GOT3 (cell line): ENCODE measurements at places on chromosomes 7 and 10.

DNA sequence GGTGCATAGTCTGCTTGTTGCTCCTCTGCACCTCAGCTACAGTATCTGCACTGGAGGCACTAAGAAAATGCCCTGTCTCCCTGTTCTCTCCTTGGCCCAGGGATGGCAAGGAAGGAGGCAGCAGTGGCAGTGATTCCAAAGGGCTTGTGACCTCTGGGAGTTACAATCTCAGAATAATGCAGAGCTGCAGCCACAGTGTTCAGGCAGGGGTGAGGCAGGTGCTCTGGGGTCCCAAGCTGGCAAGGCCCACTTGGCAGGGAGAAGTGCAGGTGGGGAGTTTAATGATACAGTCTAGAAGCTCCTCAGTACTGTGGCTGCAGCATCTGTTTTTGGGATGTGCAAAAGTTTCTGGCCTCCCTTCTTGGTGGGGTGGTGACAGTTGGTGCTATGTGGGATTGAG is 456.4 kb downstream of the CCSER2 start:
- no peak for DNase-seq

DNA sequence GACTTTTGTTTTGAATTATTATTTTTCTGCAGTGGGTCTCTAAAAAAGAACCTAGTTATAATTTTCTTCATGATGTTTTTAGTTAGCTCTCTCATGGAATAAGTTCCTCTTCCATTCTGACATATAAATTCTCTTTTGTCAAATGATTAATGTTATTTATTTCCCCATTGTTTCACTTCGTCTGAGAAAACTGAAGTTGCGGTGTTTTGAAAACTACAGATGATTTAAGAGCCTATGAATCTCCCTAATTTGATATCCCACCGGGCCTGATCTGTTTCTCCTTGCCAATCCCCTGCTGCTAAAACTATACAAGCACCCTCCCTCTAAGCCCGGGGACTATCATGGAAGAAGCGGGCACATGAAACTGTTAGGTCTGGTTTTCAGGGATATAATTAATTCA is 41.4 kb downstream of the HTR7 start:
- no peak for DNase-seq

DNA sequence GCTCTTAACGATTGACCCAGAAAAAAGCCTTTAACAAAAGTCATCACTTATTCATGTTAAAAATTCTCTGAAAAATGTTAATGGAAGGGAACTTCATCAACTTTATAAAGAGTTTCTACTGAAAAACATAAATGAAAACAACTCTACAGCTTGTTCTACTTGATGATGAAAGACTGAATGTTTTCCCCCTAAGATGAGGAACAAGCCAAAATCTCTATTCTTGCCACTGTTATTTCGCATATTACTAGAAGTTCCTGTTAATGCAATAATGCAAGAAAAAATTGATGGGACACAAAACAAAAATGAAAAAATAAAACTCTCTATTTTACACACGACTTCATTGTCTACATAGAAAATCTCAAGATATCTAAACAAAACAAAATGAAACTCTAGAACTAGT is 249.8 kb upstream of the AKR1E2 start:
- DNase-seq: no peak

DNA sequence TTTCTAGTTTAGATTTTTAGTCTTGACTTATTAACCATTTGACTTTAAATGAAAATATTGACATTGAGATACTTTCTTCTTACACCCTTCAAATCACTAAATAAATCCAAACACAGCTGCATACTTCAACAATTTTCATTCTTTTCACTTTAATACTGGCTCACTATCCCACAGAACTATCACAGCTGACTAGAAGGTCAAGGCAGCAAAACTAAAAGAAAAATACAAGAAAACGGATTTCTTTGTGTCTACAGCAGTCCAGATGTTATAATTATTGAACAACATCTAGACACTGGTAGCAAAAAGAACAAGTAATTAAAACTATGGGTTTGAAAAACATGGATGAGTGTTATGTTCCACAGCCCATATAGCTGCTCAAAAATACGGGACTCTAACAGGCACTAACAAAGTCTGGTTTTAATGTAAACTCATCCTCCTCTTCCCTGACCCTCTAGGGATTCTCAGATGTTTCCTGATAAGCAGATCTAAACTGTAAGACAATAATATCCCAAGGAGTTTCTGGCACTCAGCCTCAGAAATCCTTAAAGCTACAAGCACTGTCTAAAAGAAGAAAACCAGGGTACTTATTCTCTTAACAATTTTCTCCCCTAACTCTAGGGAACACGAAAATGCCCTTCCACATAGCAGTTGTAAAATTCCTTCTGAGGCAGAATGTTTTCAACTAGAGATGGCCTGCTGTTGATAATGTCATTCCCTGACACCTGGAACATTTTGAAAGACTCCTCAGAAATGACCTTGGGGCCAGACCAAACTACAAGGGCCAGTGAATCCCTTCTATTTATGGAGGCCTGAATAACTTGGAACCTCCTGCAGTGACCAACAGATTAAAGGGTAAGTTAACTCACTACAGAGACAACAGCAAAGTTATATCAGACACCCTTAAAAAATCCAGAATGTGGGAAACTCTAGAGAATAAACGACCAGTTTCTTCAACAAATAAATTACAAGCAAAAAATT is 12.8 kb downstream of the DNMBP start:
- no peak for DNase-seq

- DNase-seq: no peak
Observed at GRCh38 chr10:86598151-86598550, 56.2 kb upstream of the OPN4 start.

DNA sequence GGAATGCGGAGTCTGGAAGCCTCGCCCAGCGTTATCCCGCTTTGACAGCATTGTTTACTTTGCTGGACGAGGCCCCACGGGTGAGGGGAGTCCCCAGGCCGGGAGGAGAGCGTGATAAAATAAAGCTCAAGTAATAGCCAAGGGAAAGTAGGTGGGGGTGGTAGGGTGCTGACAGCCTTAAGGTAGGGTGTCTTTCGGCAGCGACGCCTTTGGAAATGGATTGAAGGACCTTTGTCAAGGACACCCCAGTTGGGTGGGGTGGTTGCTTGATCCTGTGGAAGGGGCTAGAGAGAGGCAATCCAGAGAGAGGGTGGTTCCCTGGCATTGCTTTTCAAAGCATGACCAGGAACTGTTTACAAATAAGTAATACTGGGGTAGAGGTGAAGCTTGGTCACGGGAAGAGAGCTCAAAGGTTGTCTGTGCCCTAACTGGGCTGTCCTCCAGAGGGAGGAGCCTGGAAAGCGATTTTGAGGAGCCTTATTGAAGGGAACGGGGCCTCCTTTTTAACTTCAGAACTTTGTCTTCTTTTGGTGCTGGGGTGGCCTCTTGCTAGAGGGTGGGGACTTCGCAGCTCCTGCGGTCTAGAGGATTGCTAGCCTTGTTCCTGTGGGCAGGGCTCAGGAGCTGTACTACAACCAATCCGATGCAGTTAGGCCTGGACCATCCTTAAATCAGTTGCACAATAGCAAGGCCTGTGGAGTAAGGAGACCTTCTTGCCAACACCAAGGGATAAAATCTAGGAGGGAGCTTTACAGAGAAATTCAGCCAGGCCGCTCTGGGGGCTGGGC is 1.3 kb downstream of the EIF4EBP2 start:
- DNase-seq: peak; percentile 28

GRCh38 chr7:28017372-28017771 is 163.2 kb downstream of the JAZF1 start:
- DNase-seq: no peak

DNA sequence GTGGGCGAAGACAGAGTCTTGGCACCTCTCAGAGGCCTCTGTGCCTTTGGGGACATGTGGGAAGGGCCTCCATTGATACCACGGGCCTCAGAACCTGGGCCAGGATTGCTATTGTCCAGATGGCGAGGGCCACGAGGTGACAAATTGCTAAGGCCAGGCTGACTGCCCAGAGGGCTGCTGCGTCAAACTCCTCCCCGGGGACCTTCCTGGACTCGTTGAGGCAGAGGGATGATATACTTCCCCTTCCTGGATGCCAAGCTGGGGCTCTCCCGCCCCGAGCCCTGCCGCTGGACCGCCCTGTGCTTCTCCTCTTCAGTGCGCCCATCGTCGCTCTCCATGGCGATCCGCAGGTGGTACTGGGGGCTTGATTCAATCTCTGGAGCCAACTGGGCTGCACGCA is 58.9 kb downstream of the LRRC72 start:
- no peak for DNase-seq

DNA sequence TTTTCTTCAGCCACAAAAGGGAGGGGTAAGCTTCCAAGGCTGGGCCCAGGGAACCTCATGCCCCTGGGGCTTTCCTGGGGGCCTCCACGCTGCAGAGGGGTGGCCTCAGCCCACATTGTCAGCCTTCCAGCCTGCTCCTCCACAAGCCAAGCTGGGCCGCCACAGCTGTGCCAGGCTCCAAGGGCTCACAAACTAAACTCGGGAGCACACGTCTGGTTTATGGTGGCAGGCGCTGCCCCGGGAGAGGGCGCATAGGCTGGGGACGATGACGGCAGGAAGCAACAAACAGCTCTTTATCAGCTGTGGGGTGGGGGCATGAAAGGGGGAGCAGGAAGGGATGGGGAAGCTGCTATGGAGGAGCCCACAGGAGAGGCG is 6.3 kb upstream of the CDH23 start:
- no peak for DNase-seq

GRCh38 chr10:17181751-17182150 is 19.7 kb downstream of the TRDMT1 start:
- no peak for DNase-seq

- no peak for DNase-seq
Observed at GRCh38 chr7:72538856-72539255, 126.7 kb upstream of the CALN1 start.

DNA sequence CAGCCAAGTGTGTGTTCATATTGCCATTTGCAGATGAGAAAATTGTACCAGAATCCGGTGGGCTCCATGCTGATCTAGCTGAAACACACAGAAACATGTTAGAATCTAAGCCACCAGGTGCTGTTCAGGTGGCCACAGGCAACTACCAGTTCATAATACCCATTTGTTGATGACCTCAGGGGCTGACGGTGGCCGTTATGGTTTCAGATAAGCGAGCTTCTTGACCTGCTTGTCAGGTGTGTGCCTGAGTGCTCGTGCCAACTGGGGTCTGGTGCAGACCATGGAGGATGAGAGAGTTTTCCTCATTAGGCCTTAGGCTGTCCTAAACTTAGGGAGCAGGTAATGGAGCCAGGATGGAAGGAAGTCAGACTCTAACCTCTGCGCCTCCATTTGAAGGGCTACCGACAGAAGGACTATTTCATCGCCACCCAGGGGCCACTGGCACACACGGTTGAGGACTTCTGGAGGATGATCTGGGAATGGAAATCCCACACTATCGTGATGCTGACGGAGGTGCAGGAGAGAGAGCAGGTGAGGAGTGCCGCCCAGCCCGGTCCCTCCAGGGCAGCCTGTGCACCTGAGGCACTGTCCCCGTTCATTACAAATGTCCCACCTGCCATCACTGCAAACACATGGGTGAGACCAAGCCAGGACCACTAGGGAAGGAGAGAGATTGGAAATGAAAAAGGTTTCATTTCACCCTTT is 53.1 kb downstream of the MKI67 start:
- DNase-seq: no peak

DNA sequence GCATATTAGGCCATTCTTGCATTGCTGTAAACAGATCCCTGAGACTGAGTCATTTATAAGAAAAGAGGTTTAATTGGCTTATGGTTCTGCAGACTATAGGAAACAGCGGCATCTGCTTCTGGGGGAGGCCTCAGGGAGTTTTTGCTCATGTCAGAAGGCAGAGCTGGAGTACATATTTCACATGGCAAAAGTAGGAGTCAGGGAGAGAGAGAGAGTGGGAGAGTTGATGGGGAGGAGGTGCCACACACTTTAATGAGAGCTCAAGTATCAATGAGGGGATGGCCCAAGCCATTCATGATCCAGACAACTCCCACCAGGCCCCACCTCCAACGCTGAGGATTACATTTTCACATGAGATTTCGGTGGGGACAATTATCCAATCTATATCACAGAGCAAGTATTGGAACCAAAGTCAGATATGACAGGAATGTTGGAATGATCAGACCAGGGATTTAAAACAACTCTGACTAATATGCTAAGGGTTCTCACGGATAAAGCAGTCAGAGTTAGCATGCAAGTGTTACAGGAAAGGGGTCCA is 795.3 kb upstream of the CELF2 start:
- DNase-seq: no peak

DNA sequence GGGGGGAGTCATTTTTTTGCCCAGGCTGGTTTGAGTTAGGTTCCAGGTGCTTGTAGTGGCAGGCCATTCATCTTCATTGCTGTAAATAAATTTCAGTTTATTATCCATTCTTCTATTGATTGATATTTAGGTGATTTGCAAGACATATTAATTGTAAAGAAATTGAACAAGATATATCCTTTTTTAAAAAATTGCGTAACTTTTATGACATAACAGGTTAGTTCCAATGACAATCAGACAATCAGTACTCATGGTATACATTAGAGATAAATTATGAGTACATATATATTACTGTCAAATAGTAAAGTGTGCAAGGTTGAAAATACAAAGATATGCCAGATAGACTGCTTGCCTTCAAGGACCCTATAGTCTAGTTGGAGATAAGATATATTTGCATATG is 92.2 kb upstream of the GLCCI1 start:
- no peak for DNase-seq

DNA sequence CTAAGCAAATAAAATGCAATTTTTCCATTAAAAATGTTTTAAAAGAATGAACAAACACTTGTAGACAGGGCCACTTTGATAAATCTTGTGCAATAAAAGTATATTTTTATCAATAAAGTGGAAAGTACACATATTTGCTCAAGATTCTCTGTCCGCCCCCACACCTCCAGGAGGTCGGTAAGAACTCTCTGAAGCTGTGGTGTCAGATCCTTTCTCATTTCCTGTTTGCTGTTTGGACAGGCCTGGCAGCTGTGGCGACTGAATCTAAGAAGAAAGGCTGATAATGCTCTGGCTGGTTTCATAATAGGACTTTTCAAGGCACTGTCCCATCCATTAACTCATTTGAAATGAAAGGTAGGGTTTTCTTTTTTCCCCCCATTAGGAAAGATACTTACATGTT is 15.3 kb upstream of the ASB4 start:
- DNase-seq: no peak

- DNase-seq: peak; percentile 51
Observed at GRCh38 chr7:23470330-23471105, at the start of gene IGF2BP3. Gene IGF2BP3 (minus strand): TSS chr7:23470491. CDS start chr7:23470110, 381 bp downstream.

- DNase-seq: no peak
Observed at GRCh38 chr10:44417761-44418160, 32.9 kb upstream of the CXCL12 start.

- no peak for DNase-seq
Observed at GRCh38 chr10:66604195-66604594, 321.6 kb upstream of the LRRTM3 start.

DNA sequence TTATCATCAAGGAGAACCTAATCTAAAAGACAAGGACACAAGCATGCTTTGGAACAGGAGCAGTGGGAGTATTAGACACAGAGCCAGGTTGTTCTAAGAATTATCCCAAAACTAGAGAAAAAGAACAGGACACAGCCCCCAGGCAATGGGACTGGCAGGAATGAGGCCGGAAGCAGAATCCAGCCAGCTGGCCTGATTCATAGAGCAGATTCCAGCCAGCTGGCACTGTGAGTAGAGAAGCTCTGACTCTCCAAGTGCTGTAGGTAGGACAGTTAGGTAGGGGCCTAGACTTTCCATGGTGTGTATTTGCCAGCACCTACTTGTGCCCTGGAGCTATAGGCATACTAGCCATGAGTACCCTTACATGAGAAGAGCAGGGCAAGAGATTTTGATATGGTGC is 13.3 kb upstream of the RAB18 start:
- DNase-seq: no peak

GRCh38 chr7:157484411-157485081 is 147.7 kb downstream of the DNAJB6 start:
- DNase-seq: no peak
